ENCODE measurements at places on chromosomes 2 and 18. TPM values are rescaled to one million over a fixed set of nuclear protein-coding genes. Genes with fewer than 3 reads are reported as not detected.

Gene CROCC2
- not detected for total RNA-seq

Gene DYNAP
- not detected for total RNA-seq

Gene FN1
- total RNA-seq = 245 TPM

Gene GLI2
- total RNA-seq = 3.8 TPM

Gene GNAL
- 3.0 TPM for total RNA-seq

Gene IL37
- not detected for total RNA-seq

Gene LOXHD1
- 0.24 TPM for total RNA-seq

Gene GNLY
- 0.52 TPM for total RNA-seq

Gene CEBPZOS
- 46.9 TPM for total RNA-seq

Gene UGT1A3
- total RNA-seq = not detected
